ENCODE measurements at places on chromosomes 6 and 20.

DNA sequence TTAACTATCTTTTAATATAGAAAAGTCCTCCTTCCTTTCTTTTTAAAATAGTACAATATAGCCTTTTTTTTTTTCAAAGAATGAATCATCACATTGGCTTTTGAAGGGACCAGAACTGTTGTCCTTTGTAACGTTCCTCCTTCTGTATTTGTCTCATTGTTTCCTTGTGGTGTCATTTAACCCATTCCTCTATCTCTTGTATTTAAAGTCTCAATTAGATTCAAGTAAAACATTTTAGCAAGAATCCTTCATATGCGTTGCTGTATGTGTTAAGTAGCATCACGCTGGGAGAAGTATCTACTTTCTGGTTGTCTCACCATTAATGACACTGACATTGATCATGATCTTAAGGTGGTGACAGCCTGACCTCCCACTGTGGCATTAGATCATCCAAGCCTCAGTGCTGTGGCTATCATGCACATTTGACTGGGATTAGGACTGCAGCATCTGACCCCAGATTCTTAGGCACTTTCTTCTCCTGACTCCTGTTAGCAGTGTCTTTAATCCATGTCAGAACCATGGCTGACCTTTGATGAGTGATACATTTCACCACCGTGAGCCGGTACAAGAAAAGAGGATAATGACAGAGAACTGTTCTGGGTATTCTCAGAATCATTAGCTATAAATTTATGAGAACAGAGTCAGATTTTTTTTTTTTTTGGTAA is 67.5 kb upstream of the TFB1M start:
- DNase-seq = no peak

DNA sequence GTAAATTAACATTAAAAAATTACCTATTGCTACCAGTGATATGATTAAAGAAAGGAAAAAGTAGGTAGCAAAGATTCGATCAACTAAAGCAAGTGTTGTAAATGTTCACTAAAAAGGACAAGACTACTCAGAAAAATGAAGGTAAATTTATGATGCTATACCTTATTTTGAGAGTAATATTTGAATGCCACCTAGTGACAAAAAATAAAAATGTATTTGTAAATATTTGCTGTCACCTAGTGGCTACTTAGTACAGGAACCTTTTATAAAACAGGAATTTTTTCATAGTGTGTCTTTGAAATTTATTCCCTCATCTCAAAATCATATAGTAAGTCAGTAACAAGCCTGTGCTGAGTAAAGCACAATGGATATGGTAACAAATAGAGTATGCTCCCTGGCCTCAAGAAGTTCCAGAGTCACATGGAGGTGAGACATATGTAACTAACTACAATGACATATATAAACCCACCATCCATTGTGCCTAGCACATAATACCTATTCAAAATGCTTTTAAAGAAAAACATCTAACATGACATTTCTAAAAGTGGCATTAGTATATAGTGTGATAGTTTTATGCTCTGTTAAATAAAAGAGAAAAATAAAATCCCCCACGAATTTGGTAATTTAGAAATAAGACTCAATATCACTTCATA is 193.1 kb upstream of the SIM1 start:
- no peak for DNase-seq

GRCh38 chr6:9540534-9541126 is 874.2 kb downstream of the TFAP2A start:
- DNase-seq = no peak

DNA sequence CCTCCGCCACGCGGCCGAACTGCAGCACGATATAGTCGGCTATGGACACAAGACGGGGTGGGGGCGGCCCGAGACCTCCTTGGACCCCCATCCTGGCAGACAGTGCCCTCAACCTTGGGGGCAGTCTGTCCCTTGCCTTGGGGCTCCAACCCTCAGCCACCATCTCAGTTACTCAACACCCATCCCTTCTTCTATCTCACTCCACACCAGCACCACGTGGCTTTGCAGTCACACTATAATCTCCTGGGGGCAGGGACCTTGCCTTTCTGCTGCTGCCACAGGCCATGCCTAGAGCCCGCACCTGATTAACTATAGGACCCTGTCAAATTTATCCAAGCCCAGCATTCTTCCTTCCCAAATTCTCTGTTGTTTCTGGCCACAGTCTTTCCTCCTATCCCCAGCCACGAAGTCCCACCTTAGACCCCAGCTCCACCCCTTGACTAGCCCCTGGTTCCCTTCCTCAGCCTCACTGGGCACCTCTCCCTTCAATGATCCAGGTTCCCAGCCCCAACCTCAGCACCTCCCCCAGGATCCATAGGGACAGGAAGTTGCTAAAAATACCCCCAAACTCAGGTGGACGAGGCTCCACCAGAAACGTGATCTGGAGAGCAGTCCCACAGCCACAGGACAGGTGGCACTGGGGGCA is 1.7 kb upstream of the TEAD3 start:
- no peak for DNase-seq

DNA sequence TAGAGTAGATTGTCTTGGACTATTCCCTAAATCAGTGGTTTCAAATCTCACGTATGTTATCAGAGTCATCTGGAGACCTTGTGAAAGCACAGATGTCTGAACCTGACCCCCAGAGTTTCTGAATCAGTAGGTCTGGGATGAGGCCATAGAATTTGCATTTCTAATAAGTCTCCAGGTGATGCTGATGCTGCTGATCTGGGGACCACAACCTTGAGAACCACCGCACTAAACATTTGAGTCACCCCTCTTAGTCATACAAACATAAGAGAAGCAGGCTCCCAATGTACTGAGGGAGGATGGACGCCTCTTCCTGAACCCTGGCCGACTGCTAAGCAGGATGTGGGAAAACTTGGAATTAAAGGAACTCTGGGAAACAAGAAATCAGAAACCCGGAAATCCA is 187.8 kb upstream of the PRDM1 start:
- peak; percentile 46 for DNase-seq

DNA sequence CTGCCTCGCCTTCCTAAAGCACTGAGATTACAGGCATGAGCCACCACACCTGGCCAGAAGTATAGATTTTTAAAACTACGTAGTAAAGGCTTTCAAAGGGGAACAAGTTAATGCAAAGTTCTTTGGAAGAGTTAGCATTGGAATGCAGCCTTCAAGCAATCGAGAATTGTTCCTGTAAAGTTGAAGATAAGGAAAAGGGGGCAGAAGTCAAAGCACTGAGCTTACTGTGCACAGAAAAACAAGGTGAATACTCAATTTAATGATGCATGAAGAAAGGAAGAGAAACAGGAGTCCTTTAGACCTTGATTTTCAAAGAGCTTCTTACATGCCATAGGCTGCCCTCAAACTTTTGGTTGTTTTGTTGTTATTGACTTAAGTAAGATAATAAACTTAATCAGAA is 29.1 kb upstream of the LGSN start:
- no peak for DNase-seq

DNA sequence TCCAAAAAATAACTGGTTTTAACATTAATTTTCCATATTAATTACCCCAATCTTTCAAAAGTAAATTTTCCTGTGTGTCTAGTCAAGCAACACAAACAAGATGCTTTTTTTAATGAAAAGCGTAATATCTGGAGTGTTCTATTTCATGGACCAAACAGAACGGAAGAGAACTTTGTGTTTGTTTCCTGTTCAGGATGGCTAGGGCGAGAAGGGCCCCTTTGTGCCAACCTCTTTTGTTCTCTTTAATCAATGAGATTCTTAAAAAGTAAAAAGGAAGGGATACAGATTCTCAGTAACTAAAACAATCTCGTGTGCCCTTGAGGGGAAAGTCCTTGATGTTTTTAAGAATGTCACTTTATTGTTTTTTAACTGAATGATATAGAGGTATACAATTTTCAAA is 55.7 kb downstream of the GNAS start:
- no peak for DNase-seq

- no peak for DNase-seq
Observed at GRCh38 chr6:10429638-10430427, 15.0 kb upstream of the TFAP2A start.

DNA sequence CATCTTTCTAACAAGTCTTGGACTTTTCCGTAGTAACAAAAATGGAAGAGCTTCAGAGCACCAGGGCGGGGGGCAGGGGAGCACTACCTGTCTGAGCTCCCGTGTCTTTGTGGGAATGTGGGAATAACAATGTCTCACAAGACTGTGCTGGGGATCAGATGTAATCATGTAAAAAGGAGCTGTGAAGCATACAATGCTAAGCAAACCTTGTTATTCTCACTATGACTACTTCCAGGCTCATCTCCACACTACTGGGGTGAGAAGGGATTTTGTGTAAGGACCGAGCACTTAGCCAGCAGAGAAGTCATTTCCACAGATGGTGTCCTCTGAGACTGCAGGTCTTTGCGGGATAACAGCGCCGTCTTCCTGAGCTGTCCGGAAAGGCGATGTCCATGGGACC is 27.1 kb downstream of the PRR18 start:
- no peak for DNase-seq

- DNase-seq = no peak
Observed at GRCh38 chr6:142898927-142899895, 45.8 kb downstream of the HIVEP2 start.

DNA sequence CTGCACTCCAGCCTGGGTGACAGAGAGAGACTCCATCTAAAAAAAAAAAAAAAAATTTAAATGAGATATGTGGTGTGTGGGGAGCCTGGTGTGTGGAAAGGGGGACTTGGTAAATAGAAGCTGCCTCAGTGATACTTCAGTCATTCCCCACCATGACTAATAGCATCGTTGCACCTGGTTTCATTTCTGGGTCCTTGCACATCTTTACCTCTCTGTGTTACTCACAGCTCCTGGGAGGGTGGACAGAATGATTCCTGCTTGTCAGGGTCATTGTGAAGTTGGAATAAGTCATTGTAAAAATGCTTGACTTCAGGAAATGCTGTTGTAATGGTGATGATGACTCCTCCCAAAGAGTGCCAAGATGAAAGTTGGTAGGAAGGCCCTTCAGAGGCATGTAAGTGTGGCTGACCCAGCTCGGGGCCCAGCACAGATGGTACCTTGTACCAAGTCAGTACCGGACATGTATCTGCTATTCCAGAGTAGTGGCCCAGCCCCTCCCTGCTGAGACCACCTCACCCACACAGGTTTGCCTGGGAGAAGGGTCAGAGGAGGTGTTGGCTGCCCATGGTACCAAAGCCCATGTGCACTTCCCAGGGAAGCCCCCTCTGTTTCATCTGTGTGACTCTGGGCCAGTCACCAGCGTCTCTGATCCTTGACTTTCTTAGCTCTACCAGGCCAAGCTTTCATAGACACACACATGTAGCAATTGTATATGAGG is 48.4 kb downstream of the PLAGL2 start:
- no peak for DNase-seq

GRCh38 chr6:142851601-142852000 is 93.4 kb downstream of the HIVEP2 start:
- DNase-seq = no peak

DNA sequence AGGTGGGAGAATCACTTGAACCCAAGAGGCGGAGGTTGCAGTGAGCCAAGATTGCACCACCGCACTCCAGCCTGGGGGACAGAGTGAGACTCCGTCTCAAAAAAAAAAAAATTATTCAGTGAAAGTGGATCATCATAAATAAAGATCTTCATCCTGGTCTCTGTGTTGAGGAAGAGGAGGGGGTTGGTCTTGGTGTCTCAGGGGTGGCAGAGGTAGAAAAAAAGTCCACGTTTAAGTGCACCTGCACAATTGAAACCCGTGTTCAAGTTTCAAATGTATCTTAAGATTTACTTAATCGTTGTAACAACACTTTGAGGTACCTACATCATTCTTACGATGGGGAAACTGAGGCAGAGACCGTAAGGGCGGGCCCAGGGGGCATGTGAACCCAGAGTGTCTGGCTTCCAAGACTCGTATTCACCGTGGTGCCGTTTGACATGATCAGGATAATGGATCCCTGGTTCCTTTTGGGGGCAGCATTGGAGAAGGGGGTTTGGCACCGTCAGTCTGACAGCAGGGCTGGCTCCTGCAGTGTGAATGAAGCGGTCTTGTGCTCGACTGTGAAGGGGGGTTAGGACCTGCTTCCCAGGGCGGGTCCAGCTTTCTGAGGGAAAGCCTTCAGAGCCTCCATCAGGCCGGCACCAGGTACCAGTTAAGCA is 32.9 kb upstream of the ID1 start:
- DNase-seq = no peak

DNA sequence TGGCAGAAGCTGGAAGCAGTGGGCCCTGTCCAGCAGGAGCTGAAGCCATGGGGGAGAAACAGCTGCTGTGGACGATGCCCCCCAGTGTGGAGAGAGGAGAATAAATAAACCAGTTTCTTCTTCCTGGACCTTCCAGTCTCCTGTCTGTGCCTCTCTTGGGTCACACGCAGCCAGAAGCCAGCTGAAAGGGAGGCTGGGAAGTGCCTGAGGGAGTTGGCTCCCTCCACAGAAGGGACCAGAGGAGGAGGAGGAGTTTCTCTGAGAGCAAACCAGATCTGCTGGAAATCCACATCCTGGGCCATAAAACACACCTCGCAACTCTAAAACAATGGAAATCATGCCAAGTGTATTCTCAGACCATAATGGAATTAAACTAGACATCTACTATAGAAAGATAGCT is 577.0 kb downstream of the CDH26 start:
- DNase-seq = no peak

- no peak for DNase-seq
Observed at GRCh38 chr6:112717401-112717800, 370.3 kb downstream of the RFPL4B start.

GRCh38 chr6:69416776-69417175 is 380.0 kb downstream of the LMBRD1 start:
- DNase-seq = no peak

GRCh38 chr6:85670573-85670972 is 27.9 kb upstream of the SYNCRIP start:
- no peak for DNase-seq

DNA sequence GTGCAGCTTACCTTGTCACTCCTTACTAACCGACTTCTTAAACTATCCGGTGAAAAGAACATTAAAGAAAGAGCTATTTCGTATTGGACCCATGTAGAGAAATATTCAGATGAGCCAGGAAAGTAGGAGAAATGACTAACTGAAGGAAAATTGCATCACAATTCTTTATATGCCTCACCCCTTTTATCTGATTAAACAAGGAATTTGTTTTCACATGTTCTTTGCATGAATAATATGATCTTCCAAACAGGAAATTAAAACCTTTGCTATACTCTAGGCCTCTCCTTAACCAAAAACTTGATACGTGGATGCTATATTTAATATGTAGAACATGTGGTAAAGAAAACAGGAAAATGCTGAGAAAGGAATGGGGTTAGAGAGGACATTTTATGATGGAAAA is 41.9 kb upstream of the LRRC1 start:
- no peak for DNase-seq

GRCh38 chr20:35290186-35290886 is 1.9 kb downstream of the FAM83C start:
- no peak for DNase-seq
